Left colon (tissue), 2 donors: ENCODE measurements at places on chromosomes 3 and 15. TPM values are rescaled to one million over a fixed set of nuclear protein-coding genes. Genes with fewer than 3 reads are reported as not detected.

SLC9A9 gene
- total RNA-seq = 7.4 TPM

GOLGA8M gene
- total RNA-seq = 1.1 TPM

FYCO1 gene
- 32.8 TPM for total RNA-seq

ERICH6 gene
- total RNA-seq = not detected

GASK1A gene
- total RNA-seq = 2.5 TPM

SH3GL3 gene
- not detected for total RNA-seq

HESX1 gene
- 0.43 TPM for total RNA-seq

IQCB1 gene
- 12.4 TPM for total RNA-seq

DNA sequence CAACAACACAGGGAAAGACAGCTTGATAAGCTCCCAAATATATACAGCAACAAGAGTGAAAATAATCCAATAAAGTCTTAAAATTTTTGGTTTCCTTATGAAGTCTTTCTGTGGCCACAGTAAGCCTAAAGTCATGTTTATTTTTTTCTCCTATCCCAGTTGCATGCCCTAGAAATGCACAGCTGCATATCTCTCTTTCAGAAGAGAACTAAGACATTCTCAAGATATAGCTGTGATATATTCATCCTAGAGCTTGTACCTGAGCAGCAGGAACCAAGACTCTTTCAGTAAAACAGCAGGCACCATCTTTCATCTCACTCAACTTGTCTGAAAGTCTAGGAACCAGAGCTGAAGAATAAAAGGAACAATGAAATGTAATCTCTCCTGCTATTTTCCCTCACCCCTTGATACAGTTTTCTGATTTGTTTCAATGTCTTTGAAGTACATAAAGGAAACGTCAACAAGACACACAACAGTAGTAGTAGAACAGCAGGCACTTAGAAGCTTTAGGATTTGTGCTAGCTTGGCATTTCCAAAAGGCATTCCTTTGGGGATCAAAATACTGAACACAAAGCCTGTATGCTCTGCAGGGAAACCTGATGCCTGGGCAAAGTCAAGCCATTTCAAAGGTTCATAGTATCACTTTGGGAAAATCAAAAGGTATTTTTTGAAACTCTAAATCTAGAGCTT, 536.8 kb downstream of the PYDC2 start:
- no peak for DNase-seq

GRCh38 chr15:38554354-38554753, 10.3 kb downstream of the RASGRP1 start:
- DNase-seq = no peak

DNA sequence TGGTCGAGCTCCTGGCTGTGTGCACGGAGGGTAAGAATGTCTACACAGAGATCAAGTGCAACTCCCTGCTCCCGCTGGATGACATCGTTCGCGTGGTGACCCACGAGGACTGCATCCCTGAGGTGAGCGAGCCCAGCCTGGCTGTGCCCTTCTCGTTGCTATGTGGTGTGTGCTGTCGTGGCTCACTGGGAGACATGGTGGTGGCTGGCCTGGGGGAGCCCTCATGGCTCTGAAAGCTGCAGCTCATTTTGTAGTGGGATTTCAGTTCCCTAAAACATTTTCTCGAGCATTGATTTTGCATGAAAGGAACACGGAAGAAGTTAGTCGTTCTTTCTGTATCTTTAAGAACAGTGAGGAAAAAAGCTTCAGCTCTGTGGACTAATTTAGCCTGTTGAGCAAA, 200.5 kb downstream of the ITPR1 start:
- DNase-seq = no peak

DNA sequence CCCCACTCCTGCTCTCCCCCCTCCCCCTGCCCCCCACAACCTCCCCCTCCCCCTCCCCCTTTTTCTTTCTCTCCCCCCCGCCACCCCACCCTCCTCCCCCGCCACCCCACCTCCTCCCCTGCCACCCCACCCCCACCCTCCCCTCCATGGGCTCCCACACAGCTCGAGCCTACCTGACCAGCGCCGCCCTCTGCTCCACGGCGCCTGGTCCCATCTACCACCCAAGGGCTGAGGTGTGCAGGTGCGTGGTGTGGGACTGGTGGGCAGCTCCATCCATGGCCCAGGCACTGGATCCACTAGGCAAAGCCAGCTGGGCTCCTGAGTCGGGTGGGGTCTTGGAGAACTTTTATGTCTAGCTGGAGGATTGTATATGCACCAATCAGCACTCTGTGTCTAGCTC, 68.3 kb upstream of the KCNAB1 start:
- DNase-seq = no peak

- no peak for DNase-seq
These were observed 158.0 kb downstream of the CDIN1 start for GRCh38 chr15:36737430-36737891.

DNA sequence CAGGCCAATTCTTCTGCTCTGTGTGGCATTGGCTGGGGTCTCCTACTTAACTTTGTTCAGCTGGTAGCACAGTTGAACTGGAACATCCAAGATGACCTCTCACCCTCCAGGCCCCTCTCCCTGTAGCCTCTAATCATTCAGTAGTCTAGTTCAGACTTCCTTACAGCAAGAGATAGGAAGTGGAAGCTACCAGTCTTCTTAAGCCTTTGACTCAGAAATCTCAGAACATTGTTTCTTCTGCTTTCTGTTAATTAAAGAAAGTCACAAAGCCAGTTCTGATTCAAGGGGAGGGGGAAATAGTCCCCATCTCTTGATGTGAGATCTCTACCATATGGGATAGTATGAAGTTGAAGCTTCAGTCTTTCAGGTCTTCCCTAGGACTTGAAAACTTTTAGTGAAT, 18.8 kb upstream of the SACM1L start:
- no peak for DNase-seq

GRCh38 chr3:42723219-42723618, 20.6 kb upstream of the HHATL start:
- no peak for DNase-seq

DNA sequence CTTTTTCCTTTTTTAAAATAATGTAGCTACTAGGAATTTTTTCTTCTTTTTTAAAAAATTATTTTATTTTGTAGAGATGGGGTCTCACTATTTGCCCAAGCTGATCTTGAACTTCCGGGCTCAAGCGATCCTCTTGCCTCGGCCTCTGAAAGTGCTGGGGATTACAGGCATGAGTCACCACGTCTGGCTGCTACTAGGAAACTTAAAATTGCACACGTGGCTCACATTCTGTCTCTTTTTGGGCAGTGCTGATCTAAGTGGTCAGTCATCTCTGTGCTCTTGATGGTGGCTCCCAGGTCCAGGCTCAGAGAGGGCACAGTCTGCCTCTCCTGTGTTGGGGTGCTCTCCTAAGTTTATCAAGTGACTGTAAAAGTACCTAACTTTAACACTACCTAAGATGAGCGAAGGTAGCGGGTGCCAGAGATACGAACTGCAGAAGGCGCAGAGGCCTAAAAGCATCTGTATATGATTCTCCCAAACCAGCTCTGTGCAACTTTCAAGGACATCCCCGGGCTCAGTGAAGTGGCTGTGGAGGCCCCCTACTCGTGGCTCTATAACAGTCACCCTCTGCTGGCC, 52.9 kb upstream of the SEC13 start:
- DNase-seq = no peak

DNA sequence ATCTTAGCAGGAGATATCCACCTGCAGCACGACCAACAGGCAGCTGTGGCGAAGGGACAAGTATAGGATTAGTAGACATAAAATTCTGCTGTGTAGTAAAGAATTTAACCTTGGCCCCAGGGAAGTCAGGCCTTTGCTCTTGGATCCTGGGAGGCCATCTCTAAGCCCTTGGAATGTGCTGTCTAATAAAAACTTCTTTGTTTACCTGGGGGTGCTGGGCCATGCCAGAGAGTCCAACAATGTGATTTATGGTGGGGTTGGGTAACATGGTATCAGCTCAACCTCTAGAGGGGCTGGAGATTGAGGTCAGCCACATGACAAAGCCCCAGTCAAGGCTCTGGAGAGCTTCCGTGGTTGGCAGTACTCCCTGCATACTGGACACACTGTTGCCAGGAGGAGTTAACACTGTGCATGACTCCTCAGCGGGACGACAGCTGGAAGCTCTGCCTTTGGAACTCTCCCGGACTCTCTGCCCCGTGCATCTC, 52.4 kb downstream of the HEG1 start:
- DNase-seq = peak; percentile 75

DNA sequence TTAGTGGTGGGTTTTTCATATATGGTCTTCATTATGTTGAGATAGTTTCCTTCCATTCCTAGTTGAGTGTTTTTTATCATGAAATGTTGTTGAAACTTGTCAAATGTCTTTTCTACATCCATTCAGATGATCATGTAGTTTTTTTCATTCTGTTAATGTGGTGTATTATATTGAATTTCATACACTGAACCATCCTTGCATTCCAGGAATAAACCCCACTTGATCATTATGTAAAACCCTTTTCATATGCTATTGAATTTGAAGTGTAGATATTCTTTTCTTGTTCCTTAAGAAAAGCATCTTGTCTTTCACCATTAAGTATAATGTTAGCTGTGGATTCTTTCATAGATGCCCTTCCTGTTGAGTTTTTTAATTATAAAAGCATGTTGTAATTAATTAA, 42.9 kb downstream of the PIAS1 start:
- no peak for DNase-seq

- no peak for DNase-seq
These were observed 8.4 kb downstream of the PROK2 start for GRCh38 chr3:71776538-71776937.

DNA sequence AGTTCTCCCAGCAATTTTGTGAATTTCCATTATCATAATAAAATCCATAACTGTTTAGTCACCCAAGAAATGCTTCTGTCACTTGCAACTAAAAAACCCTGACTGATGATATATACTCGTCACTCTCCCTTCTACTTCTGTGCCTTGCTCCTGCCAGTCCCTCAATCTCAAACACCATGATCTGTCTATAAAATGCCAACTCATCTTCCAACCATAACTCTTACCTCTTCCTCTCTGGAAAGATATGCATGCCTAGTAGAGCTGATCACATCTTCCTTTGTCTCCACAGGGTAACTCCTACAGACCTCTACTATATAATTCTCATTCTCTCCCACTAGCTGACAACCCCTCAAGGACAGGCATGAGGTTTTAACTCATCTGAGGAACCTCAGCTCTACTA, 5.2 kb upstream of the VEPH1 start:
- no peak for DNase-seq

- DNase-seq = no peak
These were observed 4.4 kb downstream of the TERC start for GRCh38 chr3:169760479-169760878.

- peak; percentile 2 for DNase-seq
These were observed 156.1 kb downstream of the FBLN2 start for GRCh38 chr3:13705051-13705450.

DNA sequence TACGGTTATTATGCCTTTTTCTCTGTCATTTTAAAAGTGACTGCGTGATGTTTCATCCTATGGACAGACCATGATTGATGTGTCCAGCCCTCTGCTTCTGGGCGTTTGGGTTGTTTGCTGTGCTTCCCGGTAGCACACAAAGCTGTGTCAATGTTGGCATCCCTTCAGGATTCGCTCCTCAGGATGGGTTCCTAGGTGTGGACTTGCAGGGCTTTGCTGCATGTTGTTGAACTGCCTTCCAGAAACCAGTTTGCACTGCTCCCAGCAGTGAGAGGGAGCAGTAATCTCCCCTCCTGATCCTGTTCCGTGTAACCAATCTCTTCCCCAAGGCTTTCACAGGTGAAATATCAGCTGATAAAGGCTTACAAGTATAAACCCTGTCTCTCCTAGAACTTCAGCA, 787 bp downstream of the TRPM1 start:
- DNase-seq = no peak

DNA sequence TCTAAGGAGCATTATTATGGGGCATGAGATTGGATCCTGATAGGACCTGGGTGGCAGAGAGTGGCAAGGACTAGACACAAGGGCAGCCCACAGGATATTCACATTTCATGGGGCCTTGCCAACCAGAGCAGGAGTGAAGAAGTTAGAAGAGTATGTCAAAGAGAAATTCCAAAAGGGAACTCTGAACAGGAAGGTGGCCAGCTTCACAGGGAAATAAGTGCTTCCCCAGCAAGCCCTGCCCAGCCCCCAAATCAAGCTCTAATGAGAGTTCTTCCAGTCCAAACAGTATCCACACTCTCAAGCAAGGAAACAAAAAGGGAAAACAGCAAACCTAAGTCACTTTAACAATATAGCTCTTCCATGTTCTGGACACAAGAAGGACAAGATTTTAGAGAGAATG, 130.2 kb upstream of the COL8A1 start:
- no peak for DNase-seq

DNA sequence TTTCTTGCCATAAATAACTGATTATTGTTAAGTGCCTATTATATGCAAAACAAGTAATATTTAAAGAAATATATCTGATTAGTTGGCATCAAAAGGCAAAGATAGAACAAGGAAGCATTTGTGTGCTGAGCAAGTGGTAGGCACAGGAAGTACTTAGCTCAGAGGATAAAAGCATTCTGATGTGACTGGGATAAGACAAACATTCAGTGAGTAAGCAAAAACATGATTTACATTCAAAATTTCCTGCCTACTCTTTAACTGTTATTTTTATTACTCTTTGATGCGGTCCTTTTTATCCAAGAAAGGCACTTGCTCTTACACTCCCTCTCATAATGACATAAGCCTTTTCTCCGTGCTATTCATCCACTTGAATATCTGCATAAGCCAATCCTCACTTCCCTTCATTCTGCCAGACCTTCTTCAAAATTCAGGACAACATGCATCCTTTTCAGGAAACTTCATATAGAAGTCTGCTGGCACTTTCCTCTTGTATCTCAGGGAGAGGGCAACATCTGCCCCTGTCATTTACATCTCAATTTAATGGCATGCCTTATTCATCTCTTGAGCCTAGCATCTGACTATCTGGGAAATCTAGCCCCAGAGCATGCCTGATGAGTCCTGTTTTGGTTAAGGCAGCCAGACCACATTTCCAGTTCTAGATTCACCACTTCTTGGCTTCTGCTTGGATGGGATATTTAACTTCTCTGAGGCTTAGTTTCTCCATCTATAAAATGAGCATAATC, 478.2 kb upstream of the ROBO2 start:
- DNase-seq = no peak

GRCh38 chr15:70479056-70479455, 284.3 kb downstream of the UACA start:
- no peak for DNase-seq

GRCh38 chr3:49653621-49654020, 20.5 kb upstream of the APEH start:
- no peak for DNase-seq

GRCh38 chr3:197376735-197377555, 78.5 kb upstream of the DLG1 start:
- no peak for DNase-seq

GRCh38 chr3:37858742-37859141, 2.9 kb upstream of the CTDSPL start:
- DNase-seq = no peak

GRCh38 chr3:185351396-185351795, 11.5 kb upstream of the MAP3K13 start:
- DNase-seq = no peak

- no peak for DNase-seq
These were observed 9.3 kb downstream of the BCHE start for GRCh38 chr3:165827883-165828282.

GRCh38 chr15:48244921-48245320, 38.8 kb downstream of the SLC12A1 start:
- no peak for DNase-seq

GRCh38 chr15:30905821-30906220, 2.1 kb downstream of the FAN1 start:
- DNase-seq = peak; percentile 40
